ENCODE measurements at places on chromosomes 3 and 15.

DNA sequence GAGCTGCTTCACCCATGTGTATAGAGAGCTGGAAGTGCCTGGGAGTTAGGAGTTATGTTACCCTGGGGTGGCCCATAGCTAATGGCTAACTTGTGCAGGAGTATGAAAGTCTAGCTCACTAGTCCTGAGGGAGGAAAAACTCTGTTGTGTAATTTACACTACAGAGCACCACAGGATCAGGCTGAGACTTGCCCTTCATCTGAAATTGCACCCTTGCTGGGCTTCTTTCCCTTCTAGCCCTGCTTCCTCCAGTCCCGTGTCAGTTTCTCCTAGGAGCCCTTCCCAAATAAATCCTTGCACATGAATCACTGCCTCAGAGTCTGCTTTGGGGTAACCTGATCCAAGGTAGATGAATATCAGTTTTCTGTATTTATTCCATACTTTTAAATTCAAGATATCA lies 40.0 kb downstream of the CTXND1 start:
- no peak for DNase-seq

- no peak for DNase-seq
Observed at GRCh38 chr3:189355481-189356201, 183.9 kb downstream of the TPRG1 start.

DNA sequence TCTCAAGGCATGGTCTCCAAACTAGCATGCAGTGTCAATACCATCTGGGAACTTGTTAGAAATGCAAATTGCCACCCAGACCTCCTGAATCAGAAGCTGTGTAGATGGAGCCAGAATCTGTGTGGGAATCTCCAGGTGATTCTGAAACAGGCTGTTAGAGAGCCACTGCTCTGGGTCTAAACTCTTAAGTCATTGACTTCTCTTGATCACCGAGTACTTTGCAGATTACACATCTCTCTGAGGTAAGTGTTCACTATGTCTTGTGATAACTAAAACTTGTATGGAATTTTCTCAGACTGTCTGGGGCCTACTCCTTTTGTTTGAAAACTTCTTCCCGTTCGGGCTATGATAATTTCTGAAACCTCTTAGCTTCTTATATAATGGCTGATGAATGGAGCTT lies 315.6 kb downstream of the EDEM1 start:
- no peak for DNase-seq

DNA sequence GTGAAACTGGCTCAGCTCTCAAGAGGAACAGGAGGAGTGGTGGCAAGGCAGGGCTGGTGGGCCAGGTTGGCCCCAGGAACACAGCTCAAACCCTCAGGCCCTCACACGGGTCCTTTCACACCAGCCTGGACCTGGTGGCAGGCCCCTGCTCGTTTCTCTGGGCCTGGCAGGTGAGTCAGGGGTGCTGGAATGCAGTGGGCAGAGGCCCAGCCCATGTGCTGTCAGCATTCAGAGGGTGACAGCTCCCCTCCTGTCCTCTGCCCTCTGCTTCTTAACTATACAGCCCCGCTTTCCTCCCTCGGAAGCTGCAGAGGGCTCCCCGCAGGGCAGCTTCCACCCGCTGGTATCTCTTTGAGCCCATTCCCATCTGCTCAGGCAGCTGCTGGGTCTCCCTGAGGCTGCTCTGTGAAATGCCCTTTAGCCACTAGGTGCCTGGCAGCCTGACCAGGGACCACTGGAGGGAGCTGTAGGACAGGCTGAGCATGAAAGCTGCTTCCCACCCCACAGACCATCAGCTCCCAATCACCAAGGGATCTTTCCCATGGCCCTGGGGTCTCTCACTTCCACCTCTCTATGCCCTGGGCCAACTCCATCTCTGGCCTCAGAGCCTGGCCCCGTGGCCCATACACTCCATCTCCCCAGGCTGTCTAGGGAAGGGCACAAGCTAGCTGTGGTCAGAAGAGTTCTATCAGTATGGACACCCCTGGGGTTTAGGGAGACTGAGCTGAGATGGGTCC lies 24.8 kb downstream of the SHF start:
- no peak for DNase-seq

GRCh38 chr15:63339006-63339766 lies 42.5 kb downstream of the CA12 start:
- no peak for DNase-seq

DNA sequence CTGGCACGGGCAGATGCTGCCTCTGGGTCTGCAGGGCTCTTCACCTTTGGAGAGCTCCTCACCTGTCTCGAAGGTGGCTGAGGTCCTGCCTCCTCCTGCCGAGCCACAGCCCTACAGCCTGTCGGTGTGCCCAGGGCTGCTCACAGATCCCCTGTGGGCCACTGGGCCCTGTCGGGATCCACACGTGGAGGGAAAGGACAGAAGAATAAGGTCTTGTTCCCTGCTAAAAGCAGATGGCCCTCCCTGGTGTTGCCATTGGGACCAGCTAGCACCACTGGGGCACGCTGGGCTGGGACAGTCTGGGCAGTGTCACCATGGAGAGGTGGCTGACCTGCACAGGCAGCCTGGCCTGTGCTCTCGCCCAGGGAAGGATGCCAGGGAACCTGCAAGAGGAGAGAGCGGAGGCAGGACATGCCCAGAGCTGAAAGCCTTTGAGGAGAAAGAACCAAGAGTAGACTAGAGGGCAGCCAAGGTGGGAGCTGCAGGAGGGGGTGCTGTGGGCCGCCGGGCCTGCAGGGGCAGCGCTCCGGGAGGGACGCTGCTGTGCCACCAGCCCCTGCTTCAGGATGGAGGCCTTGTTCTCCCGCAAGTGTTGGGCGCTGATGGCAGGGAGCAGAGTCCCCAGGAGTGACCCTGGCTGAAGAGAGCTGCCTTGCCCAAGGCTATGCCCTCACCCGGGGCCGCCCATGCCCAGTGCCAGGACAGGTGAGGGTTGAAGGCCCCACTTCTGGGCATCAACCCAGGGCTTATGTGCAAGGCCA lies 210.2 kb downstream of the XXYLT1 start:
- no peak for DNase-seq

Data from cortex of kidney (tissue), 1 donor.